Activated B cell treated with CpG ODN at 0.5 μM for 24 hours (primary cell): ENCODE measurements at places on chromosomes 16 and 17. TPM values are rescaled to one million over a fixed set of nuclear protein-coding genes. Genes with fewer than 3 reads are reported as not detected.
A peak's percentile ranks its signal among the peaks of the same experiment; 100 is the strongest.

GRCh38 chr17:65173284-65173793 is 36.2 kb downstream of the RGS9 start:
- peaks cover 3% of the 10 kb centered on the region for H3K27me3 ChIP-seq
- H3K4me3 ChIP-seq, result no peak overlapping the region
- H3K36me3 ChIP-seq, result no peaks in the 10 kb centered on the region
- no peak overlapping the region for H3K27ac ChIP-seq

DNA sequence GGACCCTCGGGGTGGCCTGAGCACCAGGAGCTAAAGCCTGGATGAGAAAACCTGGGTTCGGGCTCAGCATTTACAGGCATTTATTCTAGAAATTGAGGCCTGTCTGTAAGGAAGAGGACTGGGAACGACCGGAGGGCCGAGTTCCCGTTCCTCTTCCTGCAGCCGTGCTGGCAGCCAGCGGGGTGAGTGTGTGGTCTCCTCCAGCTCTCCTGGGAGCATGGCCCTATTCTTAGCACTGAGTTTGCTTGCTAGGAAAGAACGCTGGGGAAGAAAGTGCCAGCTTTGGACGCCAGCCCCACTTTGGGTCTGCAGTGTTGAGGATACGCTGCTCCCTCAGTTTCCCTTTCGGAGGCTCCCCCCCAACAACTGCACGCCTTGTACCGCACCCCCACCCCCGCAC is 49.6 kb downstream of the MGAT5B start:
- no peak for DNase-seq
- H3K4me3 ChIP-seq, result no peak overlapping the region
- peaks cover 19% of the 10 kb centered on the region for H3K27me3 ChIP-seq
- no peaks in the 10 kb centered on the region for H3K4me1 ChIP-seq
- H3K36me3 ChIP-seq, result no peaks in the 10 kb centered on the region
- no peak overlapping the region for H3K27ac ChIP-seq

- H3K4me1 ChIP-seq, result no peaks in the 10 kb centered on the region
- no peak for DNase-seq
- no peak overlapping the region for H3K4me3 ChIP-seq
- H3K36me3 ChIP-seq, result no peaks in the 10 kb centered on the region
Observed at GRCh38 chr17:79593636-79594035, 17.2 kb downstream of the RBFOX3 start.

DNA sequence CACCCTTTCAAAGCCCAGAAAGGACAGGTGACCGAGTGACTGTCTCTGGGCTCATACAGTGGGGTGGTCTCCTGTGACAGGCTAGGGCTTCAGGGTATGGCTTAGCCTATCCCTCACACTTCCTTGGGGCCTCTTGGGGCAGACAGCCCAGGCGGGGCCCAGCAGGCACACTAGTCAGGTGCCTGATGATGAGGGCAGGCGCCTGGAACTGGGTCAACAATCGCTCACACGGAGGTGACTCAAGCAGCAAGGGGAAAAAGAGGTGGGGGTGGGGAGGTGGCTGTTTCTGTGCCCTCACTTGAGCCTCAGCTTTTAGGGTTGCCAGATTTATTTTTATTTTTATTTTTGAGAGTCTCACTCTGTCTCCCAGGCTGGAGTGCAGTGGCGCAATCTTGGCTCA is 6.4 kb upstream of the GRN start:
- peaks cover 18% of the 10 kb centered on the region for H3K4me1 ChIP-seq
- no peak overlapping the region for H3K27ac ChIP-seq
- DNase-seq, result no peak
- no peak overlapping the region for H3K4me3 ChIP-seq

GRCh38 chr17:51617986-51618385 is 357.6 kb downstream of the UTP18 start:
- no peaks in the 10 kb centered on the region for H3K4me1 ChIP-seq
- no peak for DNase-seq
- no peaks in the 10 kb centered on the region for H3K36me3 ChIP-seq
- H3K27ac ChIP-seq, result no peak overlapping the region

DNA sequence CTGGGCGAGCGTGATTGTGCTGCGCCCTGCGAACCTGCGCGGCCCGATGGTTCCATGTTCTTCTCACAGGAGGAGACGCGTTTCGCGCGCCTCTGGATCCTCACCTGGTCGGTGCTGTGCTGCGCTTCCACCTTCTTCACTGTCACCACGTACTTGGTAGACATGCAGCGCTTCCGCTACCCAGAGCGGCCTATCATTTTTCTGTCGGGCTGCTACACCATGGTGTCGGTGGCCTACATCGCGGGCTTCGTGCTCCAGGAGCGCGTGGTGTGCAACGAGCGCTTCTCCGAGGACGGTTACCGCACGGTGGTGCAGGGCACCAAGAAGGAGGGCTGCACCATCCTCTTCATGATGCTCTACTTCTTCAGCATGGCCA is 1.0 kb downstream of the FZD2 start:
- peaks cover 5% of the 10 kb centered on the region for H3K36me3 ChIP-seq
- peaks cover 26% of the 10 kb centered on the region for H3K4me1 ChIP-seq
- DNase-seq, result no peak
- H3K27ac ChIP-seq, result no peak overlapping the region

DNA sequence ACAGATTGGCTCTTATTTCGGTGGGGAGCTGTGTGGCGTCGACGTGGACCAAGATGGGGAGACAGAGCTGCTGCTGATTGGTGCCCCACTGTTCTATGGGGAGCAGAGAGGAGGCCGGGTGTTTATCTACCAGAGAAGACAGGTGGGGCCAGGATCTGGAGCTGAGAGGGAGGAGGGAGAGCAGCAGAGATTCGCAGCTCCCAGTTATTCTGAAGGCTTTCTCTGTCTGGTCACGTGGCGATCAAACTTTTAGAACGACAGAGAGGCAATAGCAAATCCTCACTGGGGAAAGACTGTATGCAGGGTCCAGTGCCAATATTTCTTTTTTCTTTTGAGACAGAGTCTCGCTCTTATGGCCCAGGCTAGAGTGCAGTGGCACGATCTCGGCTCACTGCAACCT is 22.2 kb downstream of the ITGAL start:
- H3K4me3 ChIP-seq, result no peak overlapping the region
- H3K27me3 ChIP-seq, result no peaks in the 10 kb centered on the region
- peaks cover 60% of the 10 kb centered on the region for H3K36me3 ChIP-seq
- no peaks in the 10 kb centered on the region for H3K4me1 ChIP-seq

DNA sequence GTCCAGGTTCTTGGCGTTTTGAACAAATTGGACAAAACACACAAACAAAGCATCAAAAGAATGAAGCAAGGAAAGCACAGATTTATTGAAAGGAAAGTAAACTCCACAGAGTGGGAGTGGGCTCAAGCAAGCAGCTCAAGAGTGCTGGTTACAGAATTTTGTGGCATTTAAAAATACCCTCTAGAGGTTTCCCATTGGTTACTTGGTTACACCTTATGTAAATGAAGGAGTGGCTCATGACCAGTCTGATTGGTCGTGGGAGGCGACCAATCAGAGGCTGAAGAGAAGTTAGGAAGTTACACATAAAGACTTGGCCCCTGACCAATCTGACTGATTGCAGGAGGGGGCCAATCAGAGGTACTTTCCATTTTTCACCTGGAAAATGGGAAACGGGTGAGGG is 1373.8 kb upstream of the GOT2 start:
- no peaks in the 10 kb centered on the region for H3K4me1 ChIP-seq
- no peak overlapping the region for H3K27ac ChIP-seq
- no peaks in the 10 kb centered on the region for H3K36me3 ChIP-seq
- no peaks in the 10 kb centered on the region for H3K27me3 ChIP-seq
- H3K4me3 ChIP-seq, result no peak overlapping the region

GRCh38 chr16:78106686-78107085 is 7.2 kb downstream of the WWOX start:
- H3K4me3 ChIP-seq, result no peak overlapping the region
- H3K36me3 ChIP-seq, result peaks cover 19% of the 10 kb centered on the region
- no peak for DNase-seq
- no peaks in the 10 kb centered on the region for H3K27me3 ChIP-seq
- H3K4me1 ChIP-seq, result no peaks in the 10 kb centered on the region
- H3K27ac ChIP-seq, result no peak overlapping the region

DNA sequence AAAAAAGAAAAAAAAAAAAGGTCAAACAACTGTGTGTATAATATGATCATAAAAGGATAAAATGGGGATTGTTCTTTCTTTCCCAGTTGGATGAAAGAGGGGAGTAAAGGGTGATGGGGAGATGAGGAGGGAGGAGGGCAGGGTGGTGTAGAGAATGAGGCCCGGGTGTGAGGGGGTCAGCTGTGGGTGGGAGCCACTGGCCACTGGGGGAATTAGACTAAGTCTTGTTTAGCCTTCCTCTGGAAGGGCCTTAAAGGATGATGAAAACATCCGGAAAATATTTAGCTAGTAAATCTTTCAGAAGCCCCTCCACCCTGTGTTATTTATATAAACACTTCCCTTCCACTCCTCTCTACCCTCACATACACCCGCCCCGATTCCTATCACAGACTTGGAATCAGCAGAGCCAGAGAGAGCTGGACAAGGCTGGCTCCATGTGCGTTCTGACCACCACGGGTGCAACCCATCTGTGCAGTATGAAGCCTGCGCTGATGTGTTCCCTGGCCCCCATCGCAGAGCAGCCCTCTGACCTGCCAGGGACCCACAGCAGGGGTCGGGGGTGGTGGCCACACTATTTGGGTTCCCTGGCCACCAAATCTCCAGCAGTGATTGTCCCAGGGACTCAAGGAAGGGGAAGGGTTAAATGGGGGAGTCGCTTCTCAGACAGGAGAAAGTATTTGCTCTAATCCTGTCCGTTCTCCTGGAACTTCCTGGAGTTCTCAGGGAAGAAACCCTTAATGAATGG is 72.7 kb downstream of the GAS7 start:
- H3K27me3 ChIP-seq, result peaks cover 2% of the 10 kb centered on the region
- no peak overlapping the region for H3K27ac ChIP-seq
- DNase-seq, result no peak
- peaks cover 40% of the 10 kb centered on the region for H3K4me1 ChIP-seq
- H3K4me3 ChIP-seq, result no peak overlapping the region
- no peaks in the 10 kb centered on the region for H3K36me3 ChIP-seq

DNA sequence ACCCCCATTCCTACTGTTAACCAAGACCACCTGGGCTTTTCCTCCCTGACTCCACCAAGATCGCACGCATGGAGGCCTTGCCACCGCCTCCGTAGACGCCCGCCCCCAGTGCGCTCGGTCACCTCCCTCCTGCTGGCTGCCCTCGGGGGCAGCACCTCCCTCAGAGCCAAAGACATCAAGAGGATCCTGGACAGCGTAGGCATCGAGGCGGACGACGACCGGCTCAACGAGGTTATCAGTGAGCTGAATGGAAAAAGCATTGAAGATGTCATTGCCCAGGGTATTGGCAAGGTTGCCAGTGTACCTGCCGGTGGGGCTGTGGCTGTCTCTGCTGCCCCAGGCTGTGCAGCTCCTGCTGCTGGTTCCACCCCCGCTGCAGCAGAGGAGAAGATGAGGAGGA is 1.2 kb downstream of the EFCAB3 start:
- H3K27ac ChIP-seq, result no peak overlapping the region
- H3K4me3 ChIP-seq, result no peak overlapping the region
- H3K27me3 ChIP-seq, result peaks cover 10% of the 10 kb centered on the region
- no peak for DNase-seq
- H3K36me3 ChIP-seq, result no peaks in the 10 kb centered on the region

GRCh38 chr16:64540434-64540833 is 581.4 kb downstream of the CDH11 start:
- no peak overlapping the region for H3K27ac ChIP-seq
- no peaks in the 10 kb centered on the region for H3K36me3 ChIP-seq
- H3K27me3 ChIP-seq, result no peaks in the 10 kb centered on the region
- no peak for DNase-seq
- no peaks in the 10 kb centered on the region for H3K4me1 ChIP-seq

GRCh38 chr17:36691606-36692005 is 90.2 kb downstream of the MRM1 start:
- DNase-seq, result no peak
- H3K27me3 ChIP-seq, result peaks cover 43% of the 10 kb centered on the region
- no peaks in the 10 kb centered on the region for H3K4me1 ChIP-seq
- no peak overlapping the region for H3K4me3 ChIP-seq

DNA sequence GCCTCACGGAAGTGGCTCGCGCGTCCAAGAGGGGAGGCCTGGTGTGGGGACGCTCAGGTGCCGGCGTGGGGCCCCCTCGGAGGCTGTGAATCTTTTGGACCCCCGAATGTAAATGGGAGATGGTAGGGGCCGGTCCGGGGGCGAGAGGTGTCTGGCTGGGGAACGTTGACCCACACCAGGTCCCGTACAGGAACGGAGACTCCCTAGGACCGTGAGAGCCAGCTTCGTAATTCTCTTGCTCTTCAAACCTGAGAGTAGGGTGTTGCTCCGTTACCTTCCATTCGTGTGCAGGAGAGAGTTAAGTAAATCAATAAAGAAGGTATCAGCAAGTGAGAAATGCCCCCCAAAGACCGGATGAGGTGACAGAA is 481 bp downstream of the LYRM1 start:
- H3K27ac ChIP-seq, result peak overlapping the region; percentile 95
- no peaks in the 10 kb centered on the region for H3K27me3 ChIP-seq
- DNase-seq, result no peak
- H3K36me3 ChIP-seq, result peaks cover 14% of the 10 kb centered on the region

DNA sequence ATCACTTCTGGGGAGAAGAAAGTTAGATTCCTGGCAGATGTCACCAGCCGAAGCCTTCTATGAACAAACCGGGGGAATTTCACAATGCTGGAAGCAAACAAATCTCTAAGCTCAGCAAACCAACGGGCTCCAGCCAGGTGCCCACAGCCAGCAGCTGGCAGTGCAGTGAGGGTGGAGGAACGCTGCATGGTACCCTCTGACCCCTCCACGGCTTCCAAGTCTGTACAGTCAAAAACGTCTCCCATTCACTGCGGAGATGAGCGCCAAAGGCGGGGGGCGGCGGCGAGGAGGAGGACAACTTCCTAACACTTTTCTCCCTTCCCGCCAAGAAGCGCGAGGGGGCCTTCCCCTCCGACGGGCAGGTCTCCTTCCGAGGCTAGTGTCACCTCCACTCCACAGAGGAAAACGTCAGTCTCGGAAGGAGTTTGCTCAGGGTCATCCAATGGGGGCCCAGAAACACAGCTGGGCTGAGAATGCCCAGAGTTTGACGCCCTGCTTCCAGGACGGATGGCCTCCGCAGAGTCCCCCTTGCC is 924 bp downstream of the ZNF598 start:
- peak overlapping the region; percentile 81 for H3K27ac ChIP-seq
- DNase-seq, result no peak
- no peaks in the 10 kb centered on the region for H3K27me3 ChIP-seq
- H3K36me3 ChIP-seq, result peaks cover 14% of the 10 kb centered on the region
- H3K4me1 ChIP-seq, result peaks cover 47% of the 10 kb centered on the region

GRCh38 chr16:324451-325334 is 27.8 kb downstream of the AXIN1 start:
- peaks cover 51% of the 10 kb centered on the region for H3K4me1 ChIP-seq
- peak; percentile 32 for DNase-seq
- H3K27me3 ChIP-seq, result no peaks in the 10 kb centered on the region
- peak overlapping the region; percentile 75 for H3K4me3 ChIP-seq
- H3K27ac ChIP-seq, result peak overlapping the region; percentile 70

C17orf50 gene
- total RNA-seq, result not detected in 2 replicates

MCRIP2 gene
- total RNA-seq, result 29.4 and 38.9 TPM in 2 replicates

RHBDL1 gene
- 0.24 TPM in 1 of 2 replicates, not detected in the other for total RNA-seq

KRT9 gene
- total RNA-seq, result not detected in 2 replicates

CLEC3A gene
- not detected in 2 replicates for total RNA-seq

SMG6 gene
- 22.0 and 30.5 TPM in 2 replicates for total RNA-seq

GAST gene
- total RNA-seq, result not detected in 2 replicates

OR2C1 gene
- 0.80 and 0.81 TPM in 2 replicates for total RNA-seq
